ENCODE measurements at places on chromosomes 6 and 20. TPM values are rescaled to one million over a fixed set of nuclear protein-coding genes. Genes with fewer than 3 reads are reported as not detected.

- H3K4me3 ChIP-seq, result no peak overlapping the region
- no peaks in the 10 kb centered on the region for H3K4me1 ChIP-seq
- peaks cover 2% of the 10 kb centered on the region for H3K27me3 ChIP-seq
- DNase-seq, result no peak
These were observed 396.1 kb upstream of the SULF2 start for GRCh38 chr20:48181261-48181935.

The GSTA2 gene
- not detected for total RNA-seq

DNA sequence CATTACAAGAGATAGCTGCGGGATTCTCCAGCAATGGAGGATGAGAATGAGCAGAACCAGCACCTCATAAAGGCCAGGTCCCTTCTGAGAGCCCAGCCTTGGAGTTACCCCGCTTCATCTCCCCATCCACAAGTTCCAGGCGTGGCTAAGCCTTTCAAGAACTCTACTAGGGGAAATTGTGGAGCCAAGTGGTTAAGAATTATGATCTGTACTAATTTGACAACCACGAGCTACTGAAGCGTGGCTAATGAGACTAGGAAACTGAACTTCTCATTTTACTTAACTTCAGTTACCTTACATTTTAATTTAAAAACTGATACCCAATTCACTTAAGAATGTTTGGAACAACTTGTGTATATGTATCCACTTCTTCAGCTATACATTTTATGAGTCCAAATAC, 401.0 kb downstream of the PTPRT start:
- no peaks in the 10 kb centered on the region for H3K36me3 ChIP-seq
- H3K27ac ChIP-seq, result no peak overlapping the region
- H3K27me3 ChIP-seq, result no peaks in the 10 kb centered on the region
- no peaks in the 10 kb centered on the region for H3K4me1 ChIP-seq

DNA sequence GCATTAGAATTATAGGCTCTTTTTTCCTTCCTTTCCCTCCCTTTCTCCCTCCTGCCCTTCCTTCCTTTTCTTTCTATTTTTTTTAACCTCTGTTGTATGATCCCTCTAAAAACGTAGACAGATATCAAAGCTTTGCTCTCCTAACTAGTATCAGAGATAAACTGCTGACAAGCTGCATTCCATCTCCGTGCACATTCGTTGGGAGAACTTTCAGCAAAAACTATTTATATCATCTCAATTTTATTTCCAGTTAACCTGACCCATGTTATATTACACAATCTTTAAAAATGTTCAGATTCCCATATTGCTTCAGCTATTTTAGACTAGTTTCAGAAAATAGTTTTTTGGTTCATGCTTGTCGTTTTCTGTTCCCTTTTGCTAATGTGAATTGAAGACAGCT, 47.3 kb downstream of the RNF217 start:
- H3K27me3 ChIP-seq, result no peaks in the 10 kb centered on the region
- H3K36me3 ChIP-seq, result peaks cover 1% of the 10 kb centered on the region
- no peak overlapping the region for H3K4me3 ChIP-seq
- H3K27ac ChIP-seq, result no peak overlapping the region
- peaks cover 19% of the 10 kb centered on the region for H3K4me1 ChIP-seq

GRCh38 chr6:7249946-7250643, 62.9 kb downstream of the SSR1 start:
- no peak overlapping the region for H3K27ac ChIP-seq
- peak; percentile 59 for DNase-seq
- H3K36me3 ChIP-seq, result peaks cover 46% of the 10 kb centered on the region
- H3K27me3 ChIP-seq, result no peaks in the 10 kb centered on the region

DNA sequence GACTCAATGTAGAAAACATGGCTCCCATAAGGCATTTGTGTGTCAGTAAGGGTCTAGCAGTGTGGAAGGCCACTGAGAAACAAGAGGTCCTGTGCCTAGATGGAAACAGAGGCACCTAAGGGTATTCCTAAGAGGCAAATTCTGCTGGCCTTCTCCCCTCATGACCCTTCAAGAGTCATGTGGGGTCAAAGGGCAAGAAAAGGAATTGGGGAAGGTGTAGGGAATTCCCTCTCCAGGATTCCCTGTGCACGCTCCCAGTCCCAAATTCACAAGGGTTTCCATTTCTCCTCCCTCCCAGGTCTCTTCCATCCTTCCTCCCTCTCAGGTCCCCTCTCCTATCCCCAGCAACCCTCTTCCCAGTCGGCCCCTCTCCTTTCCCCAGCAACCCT, 568 bp downstream of the AGPAT1 start:
- DNase-seq, result no peak
- peaks cover 7% of the 10 kb centered on the region for H3K4me1 ChIP-seq
- peak overlapping the region; percentile 96 for H3K27ac ChIP-seq
- H3K27me3 ChIP-seq, result no peaks in the 10 kb centered on the region

The PXDC1 gene
- 66.4 TPM for total RNA-seq

Data from IMR-90 (cell line).